ENCODE measurements at places on chromosomes 12 and 14.

GRCh38 chr14:101481557-101481956 is 79.7 kb upstream of the DIO3 start:
- DNase-seq, result no peak

- no peak for DNase-seq
Observed at GRCh38 chr14:61739133-61739532, 23.1 kb upstream of the SNAPC1 start.

DNA sequence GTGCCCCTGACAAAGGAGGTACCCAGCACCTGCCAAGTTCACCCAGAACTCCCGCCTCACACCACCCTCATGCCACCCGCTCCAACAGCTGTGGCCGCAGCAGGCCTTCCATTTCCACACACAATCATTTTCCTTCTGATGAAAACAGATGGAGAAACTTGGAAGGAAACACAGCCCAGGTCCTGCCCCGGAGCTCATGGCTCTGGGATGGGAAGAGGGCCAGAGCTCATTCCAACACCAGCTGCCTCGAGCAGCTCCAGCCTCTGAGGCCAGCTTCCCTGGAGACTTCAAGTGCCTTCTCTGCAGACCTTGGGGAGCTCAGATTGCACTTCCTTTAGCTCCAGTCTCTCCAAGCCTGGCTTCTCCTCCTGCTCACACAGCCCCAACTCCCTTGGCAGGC is 55.1 kb upstream of the CMKLR1 start:
- no peak for DNase-seq

GRCh38 chr12:116159175-116159574 is 118.3 kb downstream of the MED13L start:
- DNase-seq, result no peak

DNA sequence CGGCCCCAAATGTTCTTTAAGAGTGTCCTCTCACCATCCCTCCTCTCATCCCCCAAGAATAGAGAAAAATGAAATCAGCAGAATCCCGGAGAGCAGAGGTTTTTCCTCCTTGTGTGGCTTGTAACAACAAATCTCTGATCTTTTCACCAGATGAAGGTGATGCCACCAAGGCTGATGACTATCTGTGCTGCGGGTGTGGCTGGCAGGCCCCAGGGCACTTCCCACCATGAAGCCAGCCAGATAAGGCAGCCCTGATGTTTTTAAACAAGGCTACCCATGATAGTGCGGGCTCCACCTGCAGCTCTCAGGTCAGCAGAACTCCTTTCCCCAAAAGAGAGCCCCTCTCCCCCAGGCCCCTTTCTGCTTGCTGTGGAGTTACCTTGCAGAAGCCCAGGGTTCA is 58.0 kb upstream of the PARP11 start:
- DNase-seq, result no peak

- no peak for DNase-seq
Observed at GRCh38 chr14:88322504-88323085, 474 bp downstream of the KCNK10 start.

- DNase-seq, result no peak
Observed at GRCh38 chr12:53299101-53299453, 418 bp upstream of the MYG1 start.

GRCh38 chr14:104602933-104603325 is 1.6 kb downstream of the TMEM179 start:
- no peak for DNase-seq

- no peak for DNase-seq
Observed at GRCh38 chr12:62194616-62195015, 65.6 kb upstream of the USP15 start.

DNA sequence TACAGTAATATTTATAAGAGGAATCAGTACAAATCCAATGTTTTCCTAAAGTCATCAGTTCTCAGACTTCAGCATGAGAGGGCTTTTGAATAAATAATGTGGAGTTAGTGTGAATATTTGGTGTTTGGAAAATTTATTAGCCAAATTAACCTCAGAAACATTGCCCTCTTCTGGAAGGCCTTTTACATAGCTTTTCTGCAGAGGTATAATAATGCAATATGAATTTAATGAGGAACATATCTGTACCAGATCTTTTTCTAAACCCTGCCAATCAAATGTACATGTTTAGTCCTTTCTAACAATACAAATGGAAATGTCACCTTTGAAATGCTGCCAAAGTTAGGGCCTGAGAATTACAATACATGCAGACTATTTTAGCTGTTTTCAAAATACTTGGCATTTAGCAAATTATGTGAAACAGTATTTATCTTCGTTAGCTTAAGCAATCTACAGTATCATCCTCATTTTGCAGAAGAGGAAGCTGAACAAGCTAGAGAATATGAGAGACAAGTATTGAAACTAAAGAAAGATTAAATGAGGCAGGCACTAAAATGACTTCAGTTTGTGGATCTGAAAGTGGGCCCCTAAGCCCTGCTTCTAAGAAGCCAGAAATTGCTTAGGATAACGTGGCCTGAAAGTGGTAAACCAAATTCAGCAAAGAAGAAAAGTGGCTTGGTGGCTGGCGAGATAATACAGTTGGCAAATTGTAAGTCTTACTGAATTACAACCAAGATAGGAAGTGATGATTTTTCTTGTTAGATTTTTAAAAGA is 60.4 kb upstream of the MANSC4 start:
- DNase-seq, result no peak

DNA sequence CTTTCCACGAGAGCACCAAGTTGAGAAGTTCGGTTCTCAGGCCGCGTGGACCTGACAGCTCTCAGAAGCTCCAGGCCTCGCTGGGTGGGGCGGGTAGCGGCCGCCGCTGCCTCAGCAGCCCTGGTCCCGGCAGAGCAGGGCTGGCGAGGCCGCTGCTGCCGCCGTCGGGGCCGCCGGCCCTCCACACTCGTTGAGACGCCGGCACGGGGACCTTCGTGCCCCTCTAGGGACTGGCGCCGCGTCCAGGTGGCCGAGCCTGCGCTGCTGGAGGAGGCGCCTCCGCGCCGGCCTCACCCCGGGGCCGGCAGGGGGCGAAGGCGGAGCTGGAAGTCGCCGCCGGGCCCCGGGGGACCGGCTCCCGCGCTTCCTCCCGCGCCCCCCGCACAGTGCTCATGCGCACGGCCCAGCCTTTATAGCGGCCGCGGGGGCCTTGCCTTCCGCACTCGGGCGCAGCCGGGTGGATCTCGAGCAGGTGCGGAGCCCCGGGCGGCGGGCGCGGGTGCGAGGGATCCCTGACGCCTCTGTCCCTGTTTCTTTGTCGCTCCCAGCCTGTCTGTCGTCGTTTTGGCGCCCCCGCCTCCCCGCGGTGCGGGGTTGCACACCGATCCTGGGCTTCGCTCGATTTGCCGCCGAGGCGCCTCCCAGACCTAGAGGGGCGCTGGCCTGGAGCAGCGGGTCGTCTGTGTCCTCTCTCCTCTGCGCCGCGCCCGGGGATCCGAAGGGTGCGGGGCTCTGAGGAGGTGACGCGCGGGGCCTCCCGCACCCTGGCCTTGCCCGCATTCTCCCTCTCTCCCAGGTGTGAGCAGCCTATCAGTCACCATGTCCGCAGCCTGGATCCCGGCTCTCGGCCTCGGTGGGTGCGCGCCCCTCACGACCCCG is at the start of gene COCH:
COCH (plus strand) TSS at position 440 of the 879 bp plus-strand sequence; CDS start at position 820, 380 bp downstream.
- no peak for DNase-seq

All from stimulated activated CD4-positive, alpha-beta T cell treated with anti-CD3 and anti-CD28 coated beads, TNF-alpha, amount 100 ng/mL, for 1 hour (primary cell).